Stimulated activated CD8-positive, alpha-beta memory T cell treated with anti-CD3 and anti-CD28 coated beads, Interleukin-15, amount 100 ng/mL, for 1 hour (primary cell): ENCODE measurements at places on chromosomes 7 and 10.

DNA sequence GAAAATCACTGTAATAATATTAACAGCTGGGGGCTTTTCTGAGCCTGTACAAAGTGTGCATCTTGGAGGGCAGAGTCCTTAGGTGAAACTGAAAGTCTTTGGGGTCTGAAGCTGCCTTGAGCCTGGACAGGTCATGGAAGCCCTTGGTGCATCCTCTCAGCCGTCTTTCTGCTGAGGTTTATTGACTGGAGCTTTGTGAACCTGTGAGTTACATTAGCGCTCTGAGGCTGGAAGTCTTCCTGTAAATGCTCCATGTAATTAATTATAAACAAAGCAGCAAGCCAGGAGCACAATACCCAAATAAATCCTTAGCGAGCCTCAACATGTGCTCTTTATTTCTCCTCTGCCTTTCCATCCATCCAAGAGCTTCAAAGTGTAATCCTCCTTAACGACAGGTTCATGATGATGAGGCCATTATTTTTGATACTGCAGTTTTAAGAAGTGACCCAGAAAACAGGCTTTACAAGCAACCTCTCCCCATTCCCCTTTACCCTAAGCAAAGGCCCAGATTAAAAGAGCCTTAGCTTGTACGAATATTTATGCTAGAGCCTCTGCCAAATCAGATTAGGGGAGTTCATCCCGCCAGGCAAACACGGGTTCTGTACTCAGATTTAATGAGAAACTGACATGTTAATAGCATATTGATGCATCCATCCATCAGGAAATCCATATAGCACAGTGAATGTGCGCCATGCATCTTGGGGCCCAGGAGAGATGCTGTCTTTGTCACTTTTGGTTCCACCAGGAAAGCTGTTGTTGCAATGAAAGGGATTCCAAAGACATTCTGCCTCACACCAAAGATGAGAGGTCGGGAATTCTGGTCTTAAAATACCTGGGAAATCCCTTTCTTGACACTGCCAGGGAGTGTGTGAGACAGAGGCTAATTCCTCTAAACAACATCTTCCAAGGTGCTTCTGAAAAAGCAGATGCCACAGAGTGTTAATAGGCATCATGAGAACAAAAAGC is 118.1 kb downstream of the ANLN start:
- DNase-seq = no peak

- no peak for DNase-seq
Observed at GRCh38 chr7:27172315-27172774, 1.8 kb downstream of the HOXA10 start.

GRCh38 chr7:6078548-6078947 is 47.4 kb downstream of the ANKRD61 start:
- DNase-seq = no peak

- no peak for DNase-seq
Observed at GRCh38 chr7:76074306-76074971, 26.5 kb downstream of the MDH2 start.

- no peak for DNase-seq
Observed at GRCh38 chr10:85100495-85100894, 772.1 kb downstream of the CCSER2 start.

DNA sequence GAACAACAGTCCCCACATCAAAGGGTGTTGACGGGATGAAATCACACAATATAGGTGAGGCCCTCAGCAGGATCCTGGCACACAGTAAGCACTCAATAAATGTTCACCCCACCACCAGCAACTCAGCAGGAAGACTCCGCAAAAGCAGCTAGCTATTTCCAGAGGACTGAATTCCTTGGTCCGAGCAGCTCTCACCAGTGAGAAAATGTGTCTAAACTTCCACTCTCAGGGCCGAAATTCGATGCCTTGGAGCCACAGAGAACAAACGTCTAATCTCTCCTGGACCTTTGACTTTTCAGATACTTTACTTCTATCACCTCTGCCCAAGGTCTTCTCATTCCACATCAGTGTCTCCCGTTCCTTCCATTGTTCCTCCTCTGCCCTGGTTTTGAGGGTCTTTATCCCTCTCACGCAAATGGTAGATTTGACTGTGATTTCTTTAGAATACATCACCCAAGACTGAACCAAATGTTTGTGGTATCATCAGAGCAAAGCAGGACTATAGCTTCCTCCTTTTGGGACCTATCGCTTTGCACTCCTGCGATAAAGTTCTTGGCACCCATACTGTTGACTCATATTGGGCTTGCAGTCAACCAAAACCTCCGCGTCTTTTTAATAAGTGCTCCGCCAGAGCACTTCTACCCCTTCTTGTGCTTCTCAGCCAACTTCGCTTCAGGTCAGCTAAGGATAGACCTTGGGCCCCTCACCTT is 903 bp upstream of the NT5C2 start:
- DNase-seq = no peak

DNA sequence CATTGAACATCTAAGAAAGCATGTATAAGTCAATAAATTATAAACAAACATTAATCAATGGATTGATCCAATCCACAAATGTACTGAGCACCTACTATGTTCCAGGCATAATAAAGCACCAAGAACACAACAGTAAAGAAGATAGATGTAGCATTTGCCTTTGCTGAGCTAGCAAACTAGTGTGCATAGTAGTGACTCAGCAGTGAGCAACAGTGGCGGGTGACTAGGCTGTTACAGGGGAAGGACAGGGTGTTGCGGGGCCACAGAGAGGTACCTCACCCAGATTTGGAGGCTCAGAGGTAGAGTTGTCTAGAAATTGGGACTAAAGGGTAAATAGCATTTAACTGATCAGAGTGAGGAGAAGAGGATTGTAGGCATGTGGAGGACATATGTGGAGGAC is 83.6 kb downstream of the NXPH1 start:
- no peak for DNase-seq

DNA sequence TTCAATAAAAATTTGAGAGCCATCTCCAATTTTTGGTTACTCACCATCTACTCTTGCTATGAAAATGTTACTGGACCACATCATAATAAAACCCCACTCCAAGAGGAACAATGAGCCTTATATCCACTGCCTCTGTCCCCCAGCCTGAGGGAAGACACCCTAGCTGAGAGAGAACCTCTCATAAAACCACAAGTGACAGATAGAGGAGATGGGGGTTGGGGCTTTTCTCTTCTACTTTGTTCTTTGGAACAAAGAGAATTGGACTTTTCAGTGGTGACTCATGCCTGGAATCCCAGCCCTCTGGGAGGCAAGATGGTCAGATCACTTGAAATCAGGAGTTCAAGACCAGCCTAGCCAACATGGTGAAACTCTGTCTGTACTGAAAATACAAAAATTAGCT is 27.6 kb upstream of the TAS2R16 start:
- DNase-seq = no peak
